Fibroblast of skin of left quadriceps (primary cell): ENCODE measurements at places on chromosomes 12 and 14.

GRCh38 chr14:93743270-93744060, 44.8 kb downstream of the PRIMA1 start:
- DNase-seq, result no peak

DNA sequence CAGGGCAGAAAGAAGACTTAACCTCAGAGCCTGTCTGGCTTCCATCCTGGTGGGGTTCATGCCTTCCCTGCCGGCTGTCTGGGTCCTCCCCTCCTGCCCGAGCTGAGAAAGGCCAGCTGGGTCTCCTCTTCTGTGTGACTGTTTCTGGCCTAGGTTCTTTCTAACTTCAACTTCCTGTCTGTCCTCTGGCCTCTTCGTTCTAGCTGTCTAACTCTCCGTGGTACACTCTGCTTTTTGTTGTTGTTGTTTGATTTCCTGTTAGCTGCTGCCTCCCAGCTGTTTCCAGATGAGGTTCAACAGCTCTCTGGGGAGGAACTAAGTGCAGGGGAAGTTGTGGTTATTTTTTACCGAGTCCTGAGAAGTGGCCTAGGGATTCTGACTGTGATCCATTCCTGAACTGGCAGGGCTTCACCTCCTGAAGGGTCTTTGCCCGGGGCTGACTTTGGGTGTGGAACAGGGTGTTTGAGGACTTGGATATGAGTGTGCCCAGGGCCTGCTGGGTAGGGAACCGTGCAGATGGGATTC, 3.2 kb downstream of the MLXIP start:
- DNase-seq, result no peak

DNA sequence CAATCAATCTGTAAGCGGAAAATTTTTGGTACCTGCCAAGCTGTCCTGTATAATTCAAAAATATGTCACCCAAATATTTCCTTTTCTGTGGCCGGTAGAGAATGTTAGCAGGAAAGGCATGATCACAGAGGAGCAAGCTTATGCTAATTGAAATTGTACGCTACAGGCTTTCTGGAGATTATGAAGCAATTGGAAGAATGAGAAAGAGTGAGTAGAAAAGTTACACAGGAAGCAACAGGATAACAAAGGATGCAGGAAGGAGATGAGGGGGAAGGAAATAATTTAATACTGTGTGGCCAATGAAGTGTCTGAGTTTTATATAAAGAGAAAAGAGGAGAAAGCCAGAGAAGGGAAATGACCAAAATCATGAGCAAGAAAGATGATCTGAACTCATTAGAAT, 627.2 kb upstream of the STXBP6 start:
- DNase-seq, result no peak

GRCh38 chr12:6852651-6853354, 853 bp downstream of the USP5 start:
- DNase-seq, result no peak

DNA sequence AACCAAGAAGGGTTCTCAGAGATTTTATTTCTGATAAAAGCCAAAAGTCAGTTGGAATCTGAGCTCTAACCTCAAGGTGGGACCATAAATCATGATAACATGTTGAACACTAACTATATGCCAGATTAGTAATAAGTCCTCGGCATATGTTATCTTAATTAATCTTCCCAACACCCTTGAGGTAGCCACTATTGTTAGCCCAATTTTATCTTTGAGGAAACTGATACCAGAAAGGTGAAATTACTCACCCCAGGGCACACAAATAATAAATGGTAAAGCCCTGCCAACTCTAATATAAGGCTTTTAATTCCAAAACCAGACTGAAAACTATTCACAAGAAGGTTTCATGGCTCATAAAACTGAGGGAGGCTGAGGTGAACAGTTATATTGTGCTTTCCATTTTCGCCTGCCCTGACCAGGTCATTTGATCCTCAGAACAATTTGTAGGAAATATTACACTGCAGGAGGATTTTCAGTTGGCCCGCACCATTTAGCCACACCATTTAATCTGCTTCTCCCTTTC, 16.1 kb upstream of the NUAK1 start:
- DNase-seq, result no peak

DNA sequence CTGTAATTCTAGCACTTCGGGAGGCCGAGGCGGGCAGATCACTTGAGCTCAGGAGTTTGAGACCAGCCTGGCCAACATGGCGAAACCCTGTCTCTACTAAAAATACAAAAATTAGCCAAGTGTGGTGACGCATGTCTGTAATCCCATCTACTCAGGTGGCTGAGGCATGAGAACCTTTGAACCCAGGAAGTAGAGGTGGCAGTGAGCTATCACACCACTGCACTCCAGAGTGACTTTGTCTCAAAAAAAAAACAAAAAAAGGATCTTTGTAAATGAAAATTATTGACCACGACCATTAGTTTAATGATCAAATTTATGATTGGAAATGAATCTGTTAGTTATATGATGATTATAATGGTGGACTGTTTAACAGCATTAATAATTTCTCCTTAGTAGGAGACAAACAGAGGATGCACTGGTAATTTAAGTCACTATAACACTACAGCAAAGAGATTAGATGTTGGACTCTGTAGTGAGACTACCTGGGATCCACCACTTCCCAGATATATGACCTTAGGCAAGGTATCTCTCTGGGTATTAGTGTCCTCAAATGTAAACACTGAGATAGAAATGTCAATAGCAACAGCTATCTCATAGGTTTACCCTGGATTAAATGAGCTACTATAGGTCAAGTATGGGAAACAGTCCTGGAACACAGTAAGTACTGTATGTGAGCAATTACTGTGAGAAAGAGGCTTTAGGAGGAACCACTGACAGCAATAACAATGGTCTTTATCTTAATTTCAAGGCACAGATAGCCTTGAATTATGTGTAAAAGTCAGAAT, 214.7 kb downstream of the NOVA1 start:
- no peak for DNase-seq

DNA sequence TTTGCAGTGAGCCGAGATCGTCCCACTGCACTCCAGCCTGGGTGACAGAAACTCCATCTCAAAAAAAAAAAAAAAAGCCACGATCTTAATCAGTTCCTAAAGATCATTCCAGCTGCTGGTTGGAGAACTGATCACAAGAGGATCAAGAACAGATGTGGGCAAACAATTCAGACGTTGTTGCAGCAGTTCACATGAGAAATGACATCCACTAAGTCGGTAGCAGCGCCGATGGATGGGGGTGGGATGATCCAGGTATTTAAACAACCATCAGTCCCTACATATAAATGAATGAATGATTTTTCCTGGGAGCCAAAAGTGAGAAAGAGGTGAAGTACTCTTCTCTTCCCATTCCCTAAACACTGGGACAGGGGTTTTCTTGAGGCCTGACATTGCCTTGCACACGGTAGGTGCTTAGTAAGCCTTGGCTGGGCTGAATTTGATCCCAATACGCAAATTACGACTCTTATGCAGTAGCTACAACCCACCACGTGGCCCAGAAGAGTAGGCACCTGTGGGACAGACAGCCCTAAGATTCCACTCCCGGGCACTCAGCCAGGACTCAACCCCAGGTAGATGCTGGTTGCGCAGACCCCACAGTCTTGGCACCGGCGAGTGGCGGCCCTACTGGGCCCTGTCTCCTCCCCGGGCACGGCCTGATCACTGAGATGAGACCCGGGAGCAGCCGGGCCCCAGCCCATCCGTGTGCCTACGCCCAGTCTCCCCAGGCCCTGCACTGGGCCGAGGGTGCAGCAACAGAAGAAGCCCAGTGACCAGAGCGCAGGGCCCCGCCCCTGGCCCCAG, 565 bp downstream of the SPRYD3 start:
- DNase-seq, result no peak

DNA sequence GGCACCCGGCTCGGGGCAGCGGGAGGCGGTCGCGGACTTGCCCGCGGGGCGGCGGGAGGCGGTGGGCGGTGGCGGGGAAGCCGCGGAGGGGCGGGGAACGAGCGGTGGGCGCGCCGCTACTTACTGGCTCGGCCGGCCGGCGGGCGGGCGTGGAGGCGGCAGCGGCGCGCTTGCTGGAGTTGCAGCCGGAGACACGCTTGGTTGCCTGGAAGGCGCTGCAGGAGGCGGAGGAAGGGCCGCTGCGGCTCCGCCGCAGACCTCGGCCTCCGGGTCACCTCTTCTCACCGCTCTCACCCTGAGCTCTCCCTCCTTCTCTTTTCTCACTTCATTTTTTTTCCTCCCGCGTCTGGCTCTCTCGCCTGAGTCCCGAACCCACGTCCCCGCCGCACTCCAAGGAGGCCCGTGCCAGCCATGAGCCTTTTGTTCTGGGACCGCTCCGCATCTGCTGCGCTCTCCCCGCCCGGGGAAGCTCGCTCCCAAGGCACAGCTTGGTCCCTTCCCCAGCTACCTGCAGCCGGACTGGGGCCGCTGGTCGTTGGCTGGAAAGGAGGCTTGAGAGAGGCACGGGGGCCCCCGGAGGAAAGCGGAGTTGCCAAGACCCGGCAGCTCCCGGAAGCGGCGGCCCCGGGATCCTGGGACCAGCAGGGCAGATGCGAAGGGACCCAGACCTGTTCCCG, 592 bp upstream of the KCNK10 start:
- no peak for DNase-seq

DNA sequence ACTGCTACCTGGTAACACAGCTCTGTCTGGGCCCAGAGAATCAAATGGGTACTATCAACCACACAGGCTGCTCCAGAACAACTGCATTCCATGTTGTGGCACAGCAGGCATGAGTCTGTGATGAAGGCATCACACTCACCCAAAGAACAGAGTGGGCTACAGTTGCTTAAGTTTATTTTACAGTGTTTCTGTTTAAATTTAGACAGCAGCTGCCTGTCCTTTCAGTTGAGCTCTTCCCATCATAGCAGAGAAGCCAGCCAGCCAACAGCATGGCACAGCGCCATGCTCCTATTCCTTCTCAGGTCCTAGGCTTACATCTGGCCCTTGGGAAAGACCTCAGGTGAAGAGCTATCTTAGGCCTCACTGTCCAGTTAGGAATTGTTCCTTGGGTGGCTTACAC, 147.0 kb upstream of the FRMD6 start:
- DNase-seq, result no peak
